ENCODE measurements at places on chromosomes 16 and 17.
A peak's percentile ranks its signal among the peaks of the same experiment; 100 is the strongest.

GRCh38 chr16:70749006-70749678 is 51.8 kb downstream of the VAC14 start:
- H3K36me3 ChIP-seq, result peaks cover 4% of the 10 kb centered on the region
- no peaks in the 10 kb centered on the region for H3K27me3 ChIP-seq
- no peak overlapping the region for H3K4me3 ChIP-seq
- no peak overlapping the region for H3K27ac ChIP-seq
- peaks cover 8% of the 10 kb centered on the region for H3K4me1 ChIP-seq
- no peak for DNase-seq

- H3K4me3 ChIP-seq, result no peak overlapping the region
- H3K4me1 ChIP-seq, result no peaks in the 10 kb centered on the region
- DNase-seq, result no peak
- peaks cover 92% of the 10 kb centered on the region for H3K36me3 ChIP-seq
These were observed 9.7 kb downstream of the ACLY start for GRCh38 chr17:41909088-41909487.

DNA sequence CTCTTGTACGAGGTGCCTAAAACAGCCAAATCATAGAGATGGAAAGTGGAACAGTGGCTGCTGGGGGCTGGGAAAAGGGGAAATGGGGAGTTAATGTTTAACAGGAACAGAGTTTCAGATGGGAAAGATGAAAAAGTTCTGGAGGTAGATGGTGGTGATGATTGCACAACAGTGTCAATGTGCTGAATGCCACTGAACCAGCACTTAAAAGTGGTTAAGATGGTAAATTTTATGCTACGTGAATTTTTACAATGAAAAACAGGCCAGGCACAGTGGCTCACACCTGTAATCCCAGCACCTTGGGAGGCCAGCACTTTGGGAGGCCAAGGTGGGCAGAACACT is 130.4 kb downstream of the C16orf78 start:
- no peak for DNase-seq
- no peaks in the 10 kb centered on the region for H3K36me3 ChIP-seq
- H3K4me1 ChIP-seq, result no peaks in the 10 kb centered on the region
- no peak overlapping the region for H3K4me3 ChIP-seq
- no peaks in the 10 kb centered on the region for H3K27me3 ChIP-seq

DNA sequence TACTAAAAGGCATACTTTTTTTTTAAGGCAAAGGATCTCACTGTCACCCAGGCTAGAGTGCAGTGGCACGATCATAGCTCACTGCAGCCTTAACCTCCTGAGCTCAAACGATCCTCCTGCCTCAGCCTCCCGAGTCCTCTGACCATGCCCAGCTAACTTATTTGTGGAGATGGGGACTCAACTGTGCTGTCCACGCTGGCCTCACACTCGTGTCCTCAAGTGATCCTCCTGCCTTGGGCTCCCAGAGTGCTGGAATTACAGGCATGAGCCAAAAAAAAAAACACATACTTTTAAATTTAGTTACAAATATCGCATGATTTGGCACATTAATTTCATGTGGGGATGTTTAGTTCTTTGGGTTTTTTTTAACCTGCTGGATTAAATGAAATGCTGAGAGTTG is 207.7 kb upstream of the CHMP6 start:
- no peak for DNase-seq
- H3K4me1 ChIP-seq, result peaks cover 49% of the 10 kb centered on the region
- peaks cover 4% of the 10 kb centered on the region for H3K36me3 ChIP-seq
- H3K27me3 ChIP-seq, result no peaks in the 10 kb centered on the region
- H3K27ac ChIP-seq, result no peak overlapping the region
- H3K4me3 ChIP-seq, result no peak overlapping the region

- H3K36me3 ChIP-seq, result no peaks in the 10 kb centered on the region
- no peak for DNase-seq
- H3K27ac ChIP-seq, result no peak overlapping the region
- H3K4me1 ChIP-seq, result peaks cover 9% of the 10 kb centered on the region
- no peaks in the 10 kb centered on the region for H3K27me3 ChIP-seq
These were observed 968 bp downstream of the CEP112 start for GRCh38 chr17:66190738-66191592.

GRCh38 chr17:29073520-29073919 is 30.6 kb downstream of the PIPOX start:
- no peaks in the 10 kb centered on the region for H3K27me3 ChIP-seq
- no peaks in the 10 kb centered on the region for H3K4me1 ChIP-seq

- DNase-seq, result no peak
- H3K27ac ChIP-seq, result no peak overlapping the region
- peaks cover 17% of the 10 kb centered on the region for H3K4me1 ChIP-seq
- no peaks in the 10 kb centered on the region for H3K27me3 ChIP-seq
- H3K4me3 ChIP-seq, result no peak overlapping the region
These were observed 34.7 kb downstream of the SOCS3 start for GRCh38 chr17:78325076-78325687.

DNA sequence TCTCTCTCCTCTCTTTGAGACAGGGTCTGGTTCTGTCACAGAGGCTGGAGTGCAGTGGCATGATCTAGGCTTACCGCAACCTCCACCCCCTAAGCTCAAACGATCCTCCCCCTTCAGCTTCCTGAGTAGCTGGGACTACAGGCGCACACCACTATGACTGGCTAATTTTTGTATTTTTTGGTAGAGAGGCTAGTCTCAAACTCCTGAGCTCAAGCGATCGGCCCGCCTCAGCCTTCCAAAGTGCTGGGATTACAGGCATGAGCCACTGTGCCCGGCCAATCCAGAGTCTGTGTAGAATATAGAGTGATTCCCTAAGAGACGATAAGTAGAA is 65.8 kb upstream of the RPH3AL start:
- no peaks in the 10 kb centered on the region for H3K36me3 ChIP-seq
- peaks cover 67% of the 10 kb centered on the region for H3K4me1 ChIP-seq
- peak overlapping the region; percentile 43 for H3K27ac ChIP-seq
- no peak for DNase-seq
- H3K4me3 ChIP-seq, result peak overlapping the region; percentile 37

DNA sequence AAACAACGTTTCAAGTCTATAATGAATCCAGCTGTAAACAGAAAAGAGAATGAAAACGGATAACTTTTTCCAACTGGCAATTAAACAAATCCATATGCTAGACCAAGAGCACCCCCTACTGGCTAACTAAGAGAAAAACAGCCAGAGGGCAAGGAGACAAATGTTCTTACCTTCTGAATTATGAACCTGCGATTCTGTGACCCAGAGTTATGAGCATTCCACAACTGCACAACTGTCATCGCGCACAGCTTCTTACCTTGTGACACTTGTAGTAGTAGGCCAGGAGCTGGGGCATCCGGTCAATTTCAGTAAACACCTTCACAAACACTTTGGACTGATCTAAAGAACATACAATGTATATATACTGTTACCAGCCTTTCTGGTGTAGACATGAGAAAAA is 18.6 kb downstream of the COG7 start:
- no peak overlapping the region for H3K4me3 ChIP-seq
- peaks cover 44% of the 10 kb centered on the region for H3K36me3 ChIP-seq
- H3K27ac ChIP-seq, result no peak overlapping the region
- peak; percentile 5 for DNase-seq

DNA sequence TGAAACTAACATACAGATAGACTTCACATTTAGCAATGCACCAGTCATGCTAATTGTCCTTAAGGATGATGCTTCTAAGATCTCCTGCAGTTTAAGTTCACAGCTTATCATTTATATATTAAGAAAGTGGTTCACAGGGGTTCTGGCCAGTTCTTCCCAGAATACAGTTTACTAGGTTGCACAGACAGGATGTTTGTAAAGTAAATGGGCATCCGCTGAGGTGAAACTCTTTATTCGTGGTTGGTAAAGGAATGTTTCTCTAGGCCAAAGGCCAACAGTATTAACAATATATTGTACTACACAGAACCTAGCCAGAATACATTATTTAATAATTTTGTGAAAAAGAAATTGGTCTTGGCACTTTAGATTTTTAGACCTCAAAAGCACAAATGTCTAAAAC is 1427.3 kb downstream of the CDH8 start:
- H3K4me1 ChIP-seq, result no peaks in the 10 kb centered on the region
- no peaks in the 10 kb centered on the region for H3K27me3 ChIP-seq
- H3K36me3 ChIP-seq, result no peaks in the 10 kb centered on the region
- DNase-seq, result no peak

DNA sequence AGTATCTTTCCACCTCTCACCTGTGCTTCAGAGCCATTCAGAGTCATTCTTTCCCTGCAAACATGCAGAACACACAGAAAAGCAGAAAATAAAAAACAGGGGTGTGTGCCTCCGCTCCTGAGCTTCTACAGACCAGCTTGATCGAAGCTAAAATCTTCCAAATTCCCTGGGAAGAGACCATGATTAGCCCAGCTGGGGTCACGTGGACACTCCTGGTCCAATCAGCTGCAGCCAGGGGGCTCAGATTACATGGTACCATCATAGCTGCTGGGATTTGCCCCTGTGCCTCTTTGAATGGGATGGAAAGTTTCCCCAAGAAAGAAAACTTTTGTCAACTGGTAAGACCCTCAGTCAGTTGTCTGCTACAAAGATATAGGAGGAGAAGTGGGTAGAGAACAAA is 159.9 kb downstream of the TMEM114 start:
- no peak overlapping the region for H3K27ac ChIP-seq
- no peaks in the 10 kb centered on the region for H3K27me3 ChIP-seq
- H3K36me3 ChIP-seq, result no peaks in the 10 kb centered on the region

- H3K27me3 ChIP-seq, result no peaks in the 10 kb centered on the region
- H3K4me3 ChIP-seq, result no peak overlapping the region
- no peaks in the 10 kb centered on the region for H3K4me1 ChIP-seq
- DNase-seq, result no peak
These were observed 46.6 kb downstream of the NOG start for GRCh38 chr17:56640116-56640515.

DNA sequence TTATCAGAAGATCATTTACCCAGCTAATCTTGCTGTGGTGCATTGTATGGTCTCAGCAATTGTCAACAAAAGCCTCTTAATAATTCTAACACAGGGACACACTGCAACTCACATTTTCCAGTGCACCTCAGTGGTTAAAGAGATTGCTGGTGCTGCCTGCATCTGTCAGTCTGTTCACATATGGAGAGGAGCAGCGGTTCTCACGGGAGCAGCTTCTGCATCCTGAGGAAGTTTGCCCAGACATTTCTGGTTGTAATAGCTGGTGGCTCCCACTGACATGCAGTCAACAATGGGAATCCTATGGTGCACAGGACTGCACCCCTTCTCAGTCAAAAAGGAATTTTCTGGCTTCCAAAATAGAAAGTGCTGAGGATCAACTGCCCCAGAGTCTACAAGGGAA is 7.8 kb downstream of the GGA2 start:
- H3K36me3 ChIP-seq, result peaks cover 11% of the 10 kb centered on the region
- H3K4me3 ChIP-seq, result no peak overlapping the region
- no peak overlapping the region for H3K27ac ChIP-seq
- no peaks in the 10 kb centered on the region for H3K27me3 ChIP-seq
- DNase-seq, result no peak
- H3K4me1 ChIP-seq, result peaks cover 27% of the 10 kb centered on the region

DNA sequence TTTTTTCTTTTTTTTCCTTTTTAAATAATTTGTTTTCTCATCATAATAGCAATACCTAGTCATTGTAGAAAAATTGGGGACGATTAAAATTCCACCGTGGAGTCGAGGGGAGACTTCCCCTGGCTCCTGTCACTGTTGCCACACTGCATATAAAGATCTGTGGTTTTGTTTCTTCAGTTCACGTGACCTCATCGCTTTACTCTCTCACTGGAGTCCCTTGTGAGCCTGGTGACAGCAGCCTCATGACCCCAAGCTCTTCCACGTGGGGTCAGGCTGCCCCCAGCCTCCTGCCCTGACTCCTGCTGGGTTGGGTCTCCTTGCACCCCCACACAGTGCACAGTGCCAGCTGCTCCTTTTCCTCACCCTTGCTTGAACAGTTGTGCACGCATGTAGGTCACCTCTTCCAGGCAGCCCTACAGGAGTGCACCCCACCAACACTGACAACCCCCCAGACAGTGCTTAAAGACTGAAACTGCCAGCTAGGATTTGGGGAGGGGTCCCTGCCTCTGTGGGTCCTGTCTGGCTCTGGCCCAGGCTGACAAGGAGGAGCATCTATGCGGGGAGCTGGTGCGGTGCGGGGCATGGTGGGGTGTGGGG is 7.3 kb upstream of the METRNL start:
- H3K36me3 ChIP-seq, result no peaks in the 10 kb centered on the region
- no peaks in the 10 kb centered on the region for H3K27me3 ChIP-seq
- H3K27ac ChIP-seq, result no peak overlapping the region
- DNase-seq, result no peak
- no peak overlapping the region for H3K4me3 ChIP-seq

DNA sequence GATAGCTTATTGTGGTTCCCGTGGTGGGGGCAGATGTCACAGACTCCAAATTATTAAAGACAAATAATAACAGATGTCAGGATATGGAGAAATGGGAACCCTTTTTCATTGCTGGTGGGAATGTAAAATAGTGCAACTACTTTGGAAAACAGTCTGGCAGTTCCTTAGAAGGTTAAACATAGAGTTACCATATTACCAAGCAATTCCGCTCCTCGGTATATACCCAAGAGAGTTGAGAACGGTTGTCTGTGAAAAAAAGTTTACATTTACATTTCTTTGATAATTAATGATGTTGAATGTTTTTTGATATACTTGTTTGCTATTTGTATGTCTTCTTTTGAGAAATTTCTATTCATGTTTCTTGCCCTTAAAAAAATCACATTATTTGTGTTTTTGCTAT is 41.2 kb downstream of the OR1D5 start:
- H3K27me3 ChIP-seq, result no peaks in the 10 kb centered on the region
- DNase-seq, result no peak
- no peak overlapping the region for H3K27ac ChIP-seq

GRCh38 chr16:48231727-48232492 is 12.2 kb upstream of the LONP2 start:
- no peak overlapping the region for H3K27ac ChIP-seq
- H3K36me3 ChIP-seq, result no peaks in the 10 kb centered on the region
- H3K4me1 ChIP-seq, result no peaks in the 10 kb centered on the region
- H3K4me3 ChIP-seq, result no peak overlapping the region
- DNase-seq, result peak; percentile 14

GRCh38 chr17:35519906-35520442 is 17.5 kb downstream of the SLFN12L start:
- peak overlapping the region; percentile 37 for H3K27ac ChIP-seq
- peaks cover 34% of the 10 kb centered on the region for H3K36me3 ChIP-seq
- no peaks in the 10 kb centered on the region for H3K27me3 ChIP-seq
- H3K4me1 ChIP-seq, result peaks cover 66% of the 10 kb centered on the region
- H3K4me3 ChIP-seq, result peak overlapping the region; percentile 71

- DNase-seq, result no peak
- no peak overlapping the region for H3K4me3 ChIP-seq
- no peak overlapping the region for H3K27ac ChIP-seq
- no peaks in the 10 kb centered on the region for H3K27me3 ChIP-seq
- H3K4me1 ChIP-seq, result peaks cover 5% of the 10 kb centered on the region
- H3K36me3 ChIP-seq, result no peaks in the 10 kb centered on the region
These were observed 96.5 kb downstream of the YPEL2 start for GRCh38 chr17:59427996-59428395.

GRCh38 chr17:76027159-76027839 is at the start of gene EVPL:
Gene EVPL, minus strand, starts transcription at chr17:76027306. Its CDS starts 108 bp downstream, at chr17:76027198.
- H3K4me1 ChIP-seq, result peaks cover 15% of the 10 kb centered on the region
- no peaks in the 10 kb centered on the region for H3K36me3 ChIP-seq
- H3K4me3 ChIP-seq, result no peak within 1 kb of the TSS
- DNase-seq, result no peak

GRCh38 chr17:73984941-73985340 is 218.5 kb upstream of the RPL38 start:
- H3K36me3 ChIP-seq, result no peaks in the 10 kb centered on the region
- no peaks in the 10 kb centered on the region for H3K4me1 ChIP-seq
- no peak overlapping the region for H3K27ac ChIP-seq
- no peaks in the 10 kb centered on the region for H3K27me3 ChIP-seq

GRCh38 chr17:180381-181244 is 837 bp downstream of the DOC2B start:
- peaks cover 4% of the 10 kb centered on the region for H3K4me1 ChIP-seq
- H3K27me3 ChIP-seq, result peaks cover 2% of the 10 kb centered on the region
- DNase-seq, result no peak
- H3K27ac ChIP-seq, result no peak overlapping the region
